Esophagus squamous epithelium (tissue), 5 donors: ENCODE measurements at places on chromosomes 16 and 17.

DNA sequence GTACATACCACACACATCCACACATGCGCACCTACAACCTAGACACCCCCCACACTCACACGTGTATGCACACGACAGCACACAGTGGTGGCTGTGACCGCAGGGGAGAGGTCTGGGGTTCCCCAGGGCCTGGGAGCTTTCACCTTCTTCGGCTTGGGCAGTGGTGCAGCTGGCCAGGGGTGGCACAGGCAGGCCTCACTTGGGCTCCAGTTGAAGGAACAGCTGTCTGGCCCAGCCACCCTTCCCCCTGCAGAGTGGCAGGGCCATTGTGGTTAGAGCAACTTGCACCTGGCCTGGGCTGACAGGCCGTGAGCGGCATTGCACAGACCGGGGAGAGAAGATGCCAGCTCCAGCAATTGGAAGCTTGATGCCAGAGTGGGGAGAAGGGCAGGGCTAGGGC, 114.5 kb upstream of the GSE1 start:
- DNase-seq: no peak

DNA sequence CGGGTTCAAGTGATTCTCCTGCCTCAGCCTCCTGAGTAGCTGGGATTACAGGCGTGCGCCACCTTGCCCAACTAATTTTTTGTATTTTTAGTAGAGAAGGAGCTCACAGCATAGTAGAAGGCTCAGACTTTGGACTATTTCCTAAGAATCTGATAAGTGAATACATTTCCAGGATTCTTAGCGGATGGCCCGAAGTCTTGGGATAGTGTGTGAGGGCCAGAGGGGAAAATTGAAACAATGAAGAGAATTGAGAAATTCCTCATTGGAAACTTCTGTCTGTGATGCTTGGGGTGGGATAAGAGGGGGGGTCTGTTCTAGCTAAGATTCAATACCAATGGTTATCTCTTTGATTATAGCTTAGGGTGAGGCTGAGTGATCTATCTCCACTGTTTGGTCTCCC, 183.3 kb downstream of the MSI2 start:
- DNase-seq: no peak

GRCh38 chr17:56833057-56833808, 487 bp downstream of the C17orf67 start:
- no peak for DNase-seq

DNA sequence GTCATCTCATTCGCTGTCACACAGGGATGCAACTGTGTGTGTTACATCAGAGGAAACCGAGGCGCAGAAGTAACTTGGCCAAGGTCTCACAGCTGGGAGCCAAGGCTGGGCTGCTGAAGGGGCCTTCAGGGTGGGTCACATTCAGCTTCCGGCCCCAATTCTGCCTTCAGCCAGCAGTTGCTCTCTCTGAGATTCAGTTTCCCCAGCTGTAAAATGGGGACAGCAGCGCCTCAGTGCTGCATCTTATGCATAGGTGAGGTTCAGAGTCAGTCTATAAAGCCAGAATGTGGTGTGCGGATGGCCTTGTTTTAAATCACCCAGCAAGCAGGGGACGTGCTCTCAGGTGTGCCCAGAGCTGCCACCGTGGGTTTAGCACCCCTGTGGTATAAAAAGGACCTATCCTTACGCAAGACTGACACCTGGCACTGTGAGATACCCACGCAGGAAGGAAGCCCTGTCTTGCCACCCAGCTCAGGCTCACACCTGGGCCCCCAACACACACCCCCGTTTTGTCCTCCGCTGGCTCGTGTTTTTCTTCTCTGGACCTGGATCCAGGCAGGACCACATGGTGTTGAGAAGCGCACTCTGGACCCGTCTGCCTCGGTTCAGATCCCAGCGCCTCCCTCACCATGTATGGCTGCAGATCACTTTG, 94.6 kb upstream of the GSE1 start:
- DNase-seq: no peak

DNA sequence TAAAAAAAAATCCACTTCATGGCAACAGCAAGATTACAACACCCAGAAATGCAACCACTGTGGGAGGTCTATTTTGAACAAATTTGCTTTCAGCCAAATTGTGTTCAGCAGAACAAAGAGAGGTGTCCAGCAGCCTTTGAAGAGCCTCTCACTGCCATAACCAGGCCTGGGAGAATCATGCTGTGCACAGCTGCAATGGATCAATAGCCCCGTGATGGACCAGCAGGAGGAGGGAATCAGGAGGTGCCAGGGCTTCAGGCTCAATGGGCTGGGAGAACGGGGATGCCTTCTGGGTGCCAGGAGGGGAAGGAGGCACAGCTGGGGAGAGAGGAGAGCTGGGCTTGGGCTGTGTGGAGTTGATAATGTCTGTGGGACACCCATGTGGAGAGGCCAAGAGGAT, 366.2 kb upstream of the EEF2KMT start:
- no peak for DNase-seq

GRCh38 chr16:703406-703805, 2.2 kb downstream of the FBXL16 start:
- DNase-seq: no peak

DNA sequence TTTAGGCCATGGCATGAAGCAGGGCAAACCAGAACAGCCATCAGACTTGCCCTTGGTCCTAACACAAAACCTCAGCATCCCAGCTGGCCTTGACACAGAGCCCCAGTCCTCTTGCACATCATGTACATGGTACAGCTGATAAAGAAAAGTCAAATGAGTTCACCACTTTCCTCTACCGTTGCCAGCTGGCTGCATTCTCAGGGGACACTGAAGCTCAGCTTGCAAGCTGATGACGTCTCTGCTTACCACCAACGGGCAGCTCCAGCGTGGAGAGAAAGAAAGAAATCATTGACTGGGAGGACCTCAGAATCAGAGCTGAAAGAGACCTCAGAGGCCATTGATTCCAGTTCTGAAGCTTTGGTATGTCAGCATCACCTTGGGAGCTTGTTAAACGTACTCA, 80.7 kb upstream of the CES5A start:
- no peak for DNase-seq

DNA sequence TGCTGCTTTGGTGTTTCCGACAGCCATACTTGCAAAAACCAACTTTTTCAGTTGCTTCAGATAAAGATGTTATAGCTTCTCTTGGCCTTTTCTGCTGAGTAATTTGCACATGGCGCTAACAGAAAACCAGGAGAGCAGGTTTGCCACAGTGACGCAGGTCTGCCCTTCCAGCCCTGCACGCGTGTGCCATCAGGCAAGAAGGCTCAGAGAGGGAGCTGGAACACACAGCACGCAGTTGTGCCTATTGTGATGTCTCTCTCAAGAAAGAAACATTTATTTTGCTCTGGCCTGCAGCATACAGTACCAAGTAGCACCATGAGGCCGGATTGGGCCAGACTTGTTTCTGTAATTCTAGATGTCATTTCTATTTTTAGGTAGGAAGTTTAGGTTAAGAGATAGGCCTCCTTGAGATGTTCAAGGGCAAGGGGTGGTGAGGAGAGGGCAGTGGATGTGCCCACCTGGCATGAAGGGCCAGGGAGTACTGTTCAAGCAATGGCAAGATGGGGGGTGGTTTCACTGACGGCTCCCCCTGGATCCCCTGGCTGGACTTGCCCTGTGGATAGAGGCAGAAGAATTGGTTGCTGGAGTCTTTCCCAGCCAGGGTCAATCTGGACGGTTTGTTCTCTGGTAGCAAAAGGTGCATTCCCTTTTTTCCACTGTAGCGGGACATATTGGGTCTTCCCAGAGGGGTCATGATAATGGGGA, 1.9 kb downstream of the CBX2 start:
- no peak for DNase-seq

- DNase-seq: no peak
Measured at GRCh38 chr17:8797621-8798175, 1.5 kb downstream of the MFSD6L start.

- DNase-seq: no peak
Measured at GRCh38 chr17:7219812-7220592, at the start of the genes ACADVL and DLG4. Gene ACADVL, plus strand, starts transcription at chr17:7219938. Its CDS starts 47 bp downstream, at chr17:7219985. Gene DLG4, minus strand, starts transcription at chr17:7219836.

- no peak for DNase-seq
Measured at GRCh38 chr17:75269844-75270217, 1.2 kb downstream of the MIF4GD start.

DNA sequence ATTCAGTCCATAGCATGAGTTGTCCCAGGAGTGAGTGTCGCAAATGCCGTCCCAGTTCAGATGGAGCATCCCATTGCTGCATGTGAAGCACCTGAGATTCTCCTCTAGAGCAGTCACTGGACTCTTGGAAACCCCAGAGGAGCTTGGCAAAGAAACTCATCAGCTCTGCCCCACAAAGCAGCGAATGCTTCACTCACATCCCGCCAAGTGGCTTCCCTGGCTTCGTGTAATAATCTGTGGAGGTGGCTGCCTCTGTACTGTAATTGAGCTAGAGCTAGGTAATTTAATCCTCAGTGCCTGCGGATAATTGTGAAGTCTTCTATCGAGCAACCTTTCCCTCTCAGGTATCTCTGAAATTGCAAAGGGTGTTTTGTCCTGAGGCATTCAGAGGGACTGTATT, 107.1 kb downstream of the SNX29 start:
- no peak for DNase-seq

GRCh38 chr16:81469710-81470535, 25.3 kb downstream of the CMIP start:
- DNase-seq: no peak

DNA sequence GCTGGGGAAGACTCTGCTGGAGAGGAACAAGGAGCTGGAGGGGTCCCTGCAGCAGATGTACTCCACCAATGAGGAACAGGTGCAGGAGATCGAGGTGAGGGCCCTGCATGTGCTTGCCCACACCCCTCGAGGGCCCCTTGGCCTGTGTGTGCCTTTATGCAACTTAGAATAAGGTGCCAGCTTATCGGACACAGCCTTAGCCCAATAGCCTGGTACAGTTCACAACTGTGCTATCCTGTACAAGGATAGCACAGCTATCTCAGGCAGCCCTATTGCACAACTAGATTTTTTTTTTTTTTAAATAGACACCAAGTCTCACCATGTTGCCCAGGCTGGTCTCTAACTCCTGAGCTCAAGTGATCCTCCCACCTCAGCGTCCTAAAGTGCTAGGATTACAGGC, 12.1 kb downstream of the CDR2L start:
- DNase-seq: no peak

- no peak for DNase-seq
Measured at GRCh38 chr16:75222271-75222783, 3.5 kb downstream of the CTRB1 start.

DNA sequence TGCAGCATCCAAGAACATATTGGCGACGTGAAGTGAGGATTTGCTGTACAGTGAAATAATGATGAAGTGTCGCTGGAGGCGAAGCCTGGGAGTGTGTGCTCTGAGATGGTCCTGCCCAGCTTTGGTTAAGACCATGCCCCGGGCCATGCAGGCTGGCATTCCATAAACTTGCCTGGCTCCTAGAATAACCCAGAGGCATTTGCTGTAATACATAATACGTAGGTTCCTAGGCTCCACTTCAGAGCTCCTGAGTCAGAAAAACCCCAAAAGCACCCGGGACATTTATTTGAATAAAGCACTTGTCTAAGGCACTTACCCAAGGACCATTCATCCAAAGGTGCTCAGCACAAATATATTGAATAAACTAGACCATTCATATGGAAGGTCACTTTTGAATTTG, 279.3 kb downstream of the ABCC12 start:
- DNase-seq: no peak

GRCh38 chr17:56111706-56112485, 41.4 kb upstream of the ANKFN1 start:
- DNase-seq: no peak

DNA sequence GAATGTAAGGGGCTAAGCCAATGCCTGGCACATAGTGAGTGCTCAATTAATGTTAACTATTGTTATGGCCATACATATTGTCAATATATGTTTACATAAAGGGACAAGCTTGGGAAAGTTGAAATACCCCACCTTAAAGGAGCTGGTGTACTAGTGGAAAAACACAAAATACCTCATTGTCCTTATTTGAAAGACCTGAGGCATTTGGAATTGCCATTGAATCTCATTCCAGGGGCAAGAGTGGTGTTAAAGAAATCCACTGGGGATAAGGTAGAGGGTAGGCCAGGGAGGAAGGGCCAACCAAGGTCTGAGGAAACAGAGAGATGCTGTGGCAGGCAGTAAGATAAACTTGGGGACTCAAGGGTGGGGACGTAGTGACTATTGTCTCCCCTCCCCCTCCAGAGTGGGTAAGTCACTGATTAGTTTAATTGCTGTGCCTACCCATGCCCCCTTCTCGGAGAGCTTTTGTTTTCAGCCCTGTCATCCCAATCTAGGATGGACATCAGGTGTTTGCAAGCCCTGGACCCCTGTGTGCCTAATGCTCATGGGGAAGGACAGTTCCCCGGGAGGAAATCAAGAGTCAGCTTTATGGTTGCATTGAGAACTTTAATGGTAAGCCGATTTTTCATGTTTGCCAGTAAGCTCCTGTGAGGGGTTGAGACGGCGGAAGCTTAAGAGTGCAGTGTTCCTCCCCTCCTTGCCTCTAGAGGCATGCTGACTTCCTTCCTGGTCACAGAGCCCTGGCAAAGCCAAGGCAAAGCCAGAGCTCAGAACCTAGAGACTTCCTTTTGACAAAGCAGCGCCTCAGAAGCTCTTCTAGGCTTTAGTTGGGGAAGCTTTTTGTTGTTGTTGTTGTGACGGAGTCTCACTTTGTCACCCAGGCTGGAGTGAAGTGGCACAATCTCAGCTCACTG, 2.5 kb upstream of the HEATR9 start:
- DNase-seq: no peak

- no peak for DNase-seq
Measured at GRCh38 chr17:72590382-72590781, 469.6 kb downstream of the SOX9 start.

DNA sequence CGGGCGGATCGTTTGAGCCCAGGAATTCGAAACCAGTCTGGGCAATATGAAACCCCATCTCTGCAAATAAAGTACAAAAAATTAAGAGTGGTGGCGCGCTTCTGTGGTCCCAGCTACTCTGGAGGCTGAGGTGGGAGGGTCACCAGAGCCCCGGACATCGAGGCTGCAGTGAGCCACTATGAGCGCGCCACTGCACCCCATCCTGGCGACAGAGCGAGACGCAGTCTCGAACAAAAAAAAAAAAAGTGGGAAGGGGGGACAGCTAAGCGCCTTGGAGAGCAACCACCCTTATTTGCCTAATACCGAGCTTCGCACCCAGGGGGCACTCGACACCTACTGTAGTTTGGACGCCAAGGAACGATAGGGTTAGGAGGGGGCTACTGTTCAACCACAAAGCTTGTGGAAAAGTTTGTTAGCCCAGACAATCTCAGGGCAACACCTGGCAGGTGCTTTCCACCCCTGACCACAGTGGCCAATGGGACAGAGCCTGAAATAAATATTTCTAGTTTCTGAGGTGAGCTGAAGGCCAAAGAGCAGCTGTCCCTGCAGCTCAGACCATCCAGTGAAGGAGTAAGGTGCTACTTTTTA, 847 bp upstream of the PSMC3IP start:
- no peak for DNase-seq

- DNase-seq: no peak
Measured at GRCh38 chr16:50293994-50294855, 27.9 kb downstream of the ADCY7 start.

GRCh38 chr16:3890091-3890490, 9.6 kb upstream of the CREBBP start:
- no peak for DNase-seq

GRCh38 chr17:27535178-27535928, 79.1 kb downstream of the KSR1 start:
- DNase-seq: no peak
